ENCODE measurements at places on chromosomes 6 and 20. TPM values are rescaled to one million over a fixed set of nuclear protein-coding genes. Genes with fewer than 3 reads are reported as not detected.

ID4 gene
- 7.0 TPM for total RNA-seq

- DNase-seq: peak; percentile 32
Observed at GRCh38 chr6:34791164-34791700, 651 bp upstream of the BLTP3A start.

DNA sequence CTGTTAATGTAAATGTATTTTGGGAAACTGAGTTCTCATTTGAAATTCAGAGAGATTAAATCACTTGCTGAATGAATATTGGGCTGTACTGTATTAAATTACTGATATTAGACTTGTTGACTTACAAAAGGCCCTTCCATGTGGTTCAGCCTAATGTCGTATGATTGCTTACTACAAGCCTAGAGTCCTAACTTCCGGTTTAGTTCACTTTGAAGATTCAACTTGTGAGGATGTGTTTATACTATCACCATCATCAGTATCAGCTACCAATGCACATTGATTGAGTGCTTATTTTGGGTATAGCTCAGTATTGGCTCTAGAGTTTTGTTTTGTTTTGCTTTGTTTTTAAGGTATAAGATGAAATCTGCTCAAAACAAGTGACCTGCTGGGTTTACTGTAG is 48.3 kb downstream of the FAM217A start:
- DNase-seq: no peak

TMC2 gene
- 0.12 TPM for total RNA-seq

CLPSL2 gene
- total RNA-seq: not detected

SLC22A2 gene
- total RNA-seq: 1.4 TPM

- DNase-seq: no peak
Observed at GRCh38 chr6:35183935-35184334, 29.8 kb upstream of the SCUBE3 start.

CST7 gene
- 4.3 TPM for total RNA-seq

DNA sequence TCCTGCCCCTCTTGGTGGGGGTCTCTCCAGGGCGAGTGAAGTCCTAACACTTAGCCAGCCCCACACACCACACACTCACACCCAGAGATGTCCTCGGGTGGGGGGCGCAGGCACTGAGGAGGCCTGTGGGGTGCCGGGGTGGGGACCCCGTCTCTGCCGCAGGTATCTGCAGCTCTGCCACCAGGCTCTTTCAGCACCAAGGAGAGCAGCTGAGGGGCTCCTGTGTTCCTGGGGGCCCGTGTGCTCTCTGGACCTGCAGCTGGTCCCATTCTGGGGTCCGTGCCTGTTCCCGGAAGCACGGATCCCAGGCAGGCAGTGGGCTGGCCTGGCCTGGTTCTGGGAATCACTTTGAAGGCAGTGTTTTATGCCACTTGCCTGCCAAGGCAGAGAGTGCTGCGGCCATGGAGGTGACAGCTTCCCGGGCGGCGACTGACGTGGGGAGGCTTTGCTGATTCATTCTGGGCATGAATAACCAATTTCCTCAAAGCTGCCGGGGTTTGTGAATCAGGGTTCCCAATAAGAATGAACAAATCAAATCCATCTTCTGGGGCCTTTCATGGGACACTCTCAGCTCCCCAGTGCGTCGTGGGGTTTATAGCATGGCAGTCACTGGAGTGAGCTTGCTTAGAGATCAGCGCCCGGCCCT is 54.4 kb upstream of the SLCO4A1 start:
- no peak for DNase-seq

EDN1 gene
- total RNA-seq: 6.5 TPM

- no peak for DNase-seq
Observed at GRCh38 chr6:31718265-31718664, 3.1 kb downstream of the LY6G6D start.

Data from mucosa of gallbladder (tissue), 1 donor.